ENCODE measurements at places on chromosomes 16 and 17.

- no peak for DNase-seq
Observed at GRCh38 chr17:33964344-33964979, 290.6 kb upstream of the CCL2 start.

- DNase-seq = no peak
Observed at GRCh38 chr16:450785-451512, 25.5 kb downstream of the RAB11FIP3 start.

DNA sequence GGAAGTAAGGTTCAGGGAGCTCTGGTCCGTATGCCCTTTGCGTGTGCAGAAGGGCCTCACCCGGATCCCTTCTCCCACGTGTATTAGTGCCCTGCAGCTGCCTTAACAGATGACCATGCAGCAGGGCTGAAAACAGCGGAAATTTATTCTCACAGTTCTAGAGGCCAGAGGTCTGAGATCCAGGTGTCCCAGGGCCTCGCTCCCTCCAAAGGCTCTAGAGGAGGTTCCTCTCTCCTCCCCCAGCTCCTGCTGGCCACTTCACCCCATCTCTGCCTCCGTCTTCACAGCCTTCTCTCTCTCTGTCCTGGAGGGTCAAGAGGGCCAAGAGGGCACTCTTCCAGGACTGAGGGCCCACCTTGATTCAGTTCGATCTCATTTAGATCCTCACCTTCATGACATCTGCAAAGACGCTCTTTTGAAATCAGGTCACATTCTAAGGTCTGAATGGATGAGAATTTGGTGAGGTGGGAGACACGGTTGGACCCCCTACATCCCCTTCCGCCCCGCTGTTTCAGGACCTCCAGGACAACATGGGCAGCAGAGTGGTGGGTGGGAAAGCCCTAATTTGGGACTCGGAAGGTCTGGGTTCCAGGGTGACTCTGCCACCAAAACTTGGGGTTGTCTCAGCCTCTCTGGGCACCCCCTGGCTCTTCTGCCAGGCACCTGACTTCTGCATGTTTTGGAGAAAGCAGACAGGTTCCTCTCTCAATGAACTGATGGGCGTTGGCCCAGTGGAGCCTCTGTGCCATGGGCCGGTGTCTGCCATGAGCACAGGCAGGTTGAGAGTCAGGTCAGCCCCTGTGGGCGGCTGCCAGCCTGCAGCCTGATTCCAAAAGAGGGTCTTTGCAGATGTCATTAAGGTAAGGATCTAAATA lies 361.2 kb downstream of the SEC14L1 start:
- no peak for DNase-seq

GRCh38 chr17:79706931-79707850 lies 23.6 kb upstream of the ENPP7 start:
- no peak for DNase-seq

DNA sequence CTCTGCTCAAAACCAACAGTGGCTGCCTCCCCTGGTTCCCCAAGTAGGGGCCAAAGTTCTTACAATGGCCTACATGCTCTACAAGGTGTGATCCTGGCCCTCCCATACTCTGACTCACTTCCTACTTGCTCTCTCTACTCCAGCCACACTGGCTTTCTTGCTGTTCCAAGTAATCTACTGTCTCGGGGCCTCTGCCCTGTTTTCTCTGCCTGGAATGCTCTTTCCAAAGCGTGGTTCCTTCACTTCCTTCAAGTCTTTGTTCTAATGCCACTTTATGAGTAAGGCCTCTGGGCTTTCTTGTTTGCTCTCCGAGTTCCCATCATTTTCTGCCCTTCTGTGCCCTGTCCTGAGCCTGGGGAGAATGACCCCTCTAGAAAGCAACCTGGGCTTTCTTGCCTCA lies 4.1 kb upstream of the CDH3 start:
- no peak for DNase-seq

DNA sequence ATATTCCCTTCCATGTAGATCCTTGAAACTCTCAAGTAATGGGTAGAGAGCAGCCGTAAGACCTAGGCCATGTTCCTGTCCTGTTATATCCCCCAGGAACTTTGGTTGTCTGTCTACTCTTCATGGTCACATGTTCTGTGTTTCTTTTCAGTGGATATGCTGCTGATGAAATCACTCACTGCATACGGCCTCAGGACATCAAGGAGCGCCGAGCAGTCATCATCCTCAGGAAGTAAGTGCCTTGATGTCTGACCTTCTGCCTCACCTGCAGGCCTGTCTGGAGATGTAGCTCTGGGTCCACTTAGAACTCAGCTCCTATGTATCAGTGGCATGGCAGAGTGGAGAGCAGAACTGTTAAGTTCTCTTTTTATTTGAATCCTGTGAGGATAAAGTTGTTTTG lies 11.2 kb downstream of the ALKBH5 start:
- DNase-seq = no peak
